Fibroblast of villous mesenchyme (primary cell): ENCODE measurements at places on chromosomes 6 and 20.

DNA sequence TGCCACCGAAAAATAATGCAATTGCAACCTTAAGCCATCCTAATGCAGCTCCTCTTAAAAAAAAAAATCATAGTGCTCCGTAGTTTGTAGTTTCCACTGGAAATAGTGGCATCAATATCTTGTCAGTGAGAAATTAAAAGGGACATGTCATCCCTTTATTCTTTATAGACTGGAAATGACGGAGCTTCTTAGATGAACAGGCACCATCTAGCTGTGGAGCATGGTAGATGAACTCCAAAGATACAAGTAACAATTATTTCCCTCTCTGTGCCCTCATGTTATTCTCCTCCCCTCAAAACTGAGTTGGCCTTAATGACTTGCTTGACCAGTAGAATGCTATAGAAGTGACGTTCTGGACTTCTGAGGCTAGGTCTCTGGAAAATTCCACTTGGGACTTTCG lies 268.1 kb upstream of the SPTLC3 start:
- no peak for DNase-seq

DNA sequence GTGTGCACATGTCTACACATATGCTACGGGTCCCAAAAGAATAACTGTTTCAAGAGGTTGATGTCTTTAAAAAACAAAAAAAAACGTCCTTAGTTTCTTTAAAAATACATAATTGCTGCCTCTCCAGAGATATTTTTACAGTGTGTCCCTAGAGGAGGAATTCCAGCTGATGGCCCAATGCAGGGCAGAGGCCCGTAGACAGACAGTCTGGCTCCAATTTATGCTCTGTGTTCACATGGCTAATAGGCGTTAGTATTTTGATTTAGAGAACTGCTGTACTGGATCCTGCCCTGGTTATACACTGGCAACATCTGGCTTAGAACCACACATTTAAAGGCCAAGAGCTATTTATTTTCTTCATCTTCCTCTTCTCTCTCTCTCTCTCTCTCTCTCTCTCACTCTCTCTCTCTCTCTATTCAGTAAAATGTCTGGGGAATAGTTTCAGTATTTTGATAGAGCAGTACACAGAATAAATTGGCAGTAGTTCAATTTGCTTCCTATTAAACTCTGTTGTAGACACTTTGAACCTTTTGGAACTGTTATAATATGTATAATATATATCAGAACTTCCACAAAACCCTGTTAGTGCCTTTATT lies 260.6 kb downstream of the EYA4 start:
- DNase-seq = no peak

- no peak for DNase-seq
Observed at GRCh38 chr6:136510299-136510698, 39.9 kb downstream of the MAP7 start.

DNA sequence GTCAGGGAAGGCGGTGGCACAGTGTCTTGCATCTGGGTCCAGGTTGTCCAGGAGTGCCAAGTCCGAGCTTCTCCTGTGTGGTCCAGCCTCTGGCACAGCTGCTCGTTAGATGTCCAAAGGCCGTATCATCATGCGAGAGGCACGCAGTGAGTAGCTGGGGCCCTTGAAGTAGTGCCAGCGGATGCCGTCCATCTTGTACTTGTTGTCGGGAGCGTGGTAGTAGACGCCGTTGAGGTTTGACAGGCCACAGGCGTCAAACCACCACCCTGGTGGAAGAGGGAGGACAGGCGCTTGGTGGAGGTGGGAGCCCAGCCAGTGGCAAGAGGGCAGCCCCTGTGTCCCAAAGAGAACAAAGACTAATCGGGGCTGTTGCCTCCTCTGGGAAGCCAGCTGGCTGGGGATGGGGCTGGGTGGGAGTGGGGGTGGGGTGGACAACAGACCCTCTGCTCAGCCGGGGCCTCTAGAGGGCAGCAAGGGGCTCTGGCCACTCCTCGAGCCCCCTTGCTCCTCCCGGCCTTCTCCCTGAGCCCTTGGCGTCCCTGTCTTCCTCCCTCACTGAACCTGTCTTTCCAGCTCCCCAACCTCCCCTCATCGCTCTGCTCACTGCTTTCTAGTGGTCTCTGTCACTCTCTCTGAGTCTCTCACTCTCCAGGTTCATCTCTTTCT lies 39.5 kb downstream of the FAM110A start:
- no peak for DNase-seq

DNA sequence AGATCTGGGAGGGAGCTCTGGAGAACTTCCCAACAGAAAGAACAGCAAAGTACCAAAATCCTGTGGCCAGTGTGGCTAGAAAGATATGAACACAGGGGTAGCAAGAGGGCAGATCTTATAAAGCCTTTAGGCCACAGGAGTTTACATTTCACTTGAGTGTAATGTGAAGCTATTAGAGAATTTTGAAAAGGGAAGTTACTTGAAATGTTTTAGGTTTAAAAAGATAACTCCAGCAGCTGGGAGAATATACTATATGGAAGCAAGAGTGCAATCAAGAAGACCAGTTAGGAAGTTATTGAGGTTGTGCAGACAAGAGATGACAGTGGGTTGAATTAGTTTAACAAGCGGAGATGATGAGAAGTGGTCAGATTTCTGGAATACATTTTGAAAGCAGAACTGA lies 7.9 kb downstream of the SUPT3H start:
- peak; percentile 89 for DNase-seq

- no peak for DNase-seq
Observed at GRCh38 chr6:96186516-96187195, 170.9 kb downstream of the FUT9 start.

- DNase-seq = peak; percentile 20
Observed at GRCh38 chr6:154039231-154039842, at the start of gene OPRM1. Gene OPRM1 (plus strand): TSS chr6:154039240. CDS start chr6:154039545, 305 bp downstream.

GRCh38 chr20:774016-774659 lies 5.8 kb upstream of the SLC52A3 start:
- DNase-seq = no peak

DNA sequence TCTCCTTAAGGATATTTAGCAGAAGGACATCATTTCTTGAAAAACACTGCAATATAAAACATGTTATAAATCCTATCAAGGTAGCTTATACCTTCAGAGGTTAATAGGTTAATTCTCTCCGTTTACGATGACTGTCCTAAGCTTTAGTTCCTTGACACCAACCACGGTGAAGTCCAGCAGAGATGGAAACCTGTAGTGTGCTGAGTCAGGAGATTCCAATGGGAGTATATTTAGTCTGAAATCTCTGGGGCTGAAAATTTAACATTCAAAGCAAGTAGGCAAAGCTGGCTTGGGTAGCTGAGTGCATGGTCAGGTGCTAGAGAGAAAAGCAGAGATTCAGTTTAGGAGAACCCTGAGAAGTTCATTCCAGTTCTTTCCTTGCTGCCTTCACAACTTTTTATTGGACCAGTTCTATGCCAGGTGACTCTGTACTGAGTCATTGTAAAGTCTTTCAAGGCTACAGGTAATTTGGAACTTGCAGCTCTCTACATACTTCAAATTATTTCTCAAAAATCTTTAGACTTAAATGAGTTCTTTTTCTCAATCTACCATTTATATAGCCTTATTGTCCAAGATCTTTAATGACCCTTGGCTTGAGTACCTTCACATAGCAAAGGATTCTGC lies 1009.4 kb upstream of the FLRT3 start:
- no peak for DNase-seq
